ENCODE measurements at places on chromosomes 2 and 18.

GRCh38 chr2:205975082-205975949 lies 110.7 kb downstream of the INO80D start:
- no peak for DNase-seq

DNA sequence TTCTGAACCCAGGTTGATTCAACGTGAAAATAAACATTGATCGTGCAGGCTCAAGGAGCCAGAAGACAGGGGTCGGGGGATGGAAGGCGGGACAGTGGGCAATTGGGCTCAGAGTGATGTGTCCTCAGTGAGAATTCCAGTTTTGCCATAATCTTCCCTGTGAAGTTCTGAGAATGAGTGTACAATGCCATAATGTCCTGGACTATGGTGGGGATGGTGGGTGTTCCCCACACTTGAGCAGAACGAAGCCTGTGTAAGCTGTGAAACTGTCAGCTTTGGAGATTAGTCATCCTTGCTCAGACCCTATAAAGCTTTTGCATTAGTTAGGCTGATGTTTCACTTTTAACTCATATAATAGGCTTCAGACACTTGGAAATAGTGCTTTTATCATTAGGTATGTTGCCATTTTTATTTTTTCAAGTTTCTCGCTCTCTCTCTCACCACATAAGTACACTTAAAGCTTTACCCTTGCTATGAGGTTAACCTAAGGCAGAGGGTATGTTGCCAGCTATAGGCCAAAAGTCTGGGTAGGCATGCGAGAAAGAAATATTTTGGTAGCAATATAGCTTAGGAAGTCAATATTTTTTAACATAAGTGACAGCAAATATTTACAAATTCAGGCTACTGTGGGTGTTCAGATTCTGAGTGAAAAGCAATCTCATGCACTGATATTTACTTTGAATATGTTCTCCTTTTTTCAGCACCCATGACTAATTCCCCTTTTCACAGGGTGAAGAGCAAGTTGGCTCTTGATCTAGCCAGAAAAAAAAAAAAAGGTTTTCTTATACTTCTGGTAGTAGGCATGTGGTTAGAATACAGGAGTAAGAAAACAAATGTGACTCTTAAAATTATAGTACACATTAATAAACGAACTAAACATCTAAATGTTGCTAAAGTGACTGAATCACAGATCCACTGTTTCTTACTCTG lies 47.2 kb downstream of the CDC42EP3 start:
- no peak for DNase-seq

GRCh38 chr2:47767497-47767844 lies 15.5 kb upstream of the MSH6 start:
- DNase-seq: no peak

DNA sequence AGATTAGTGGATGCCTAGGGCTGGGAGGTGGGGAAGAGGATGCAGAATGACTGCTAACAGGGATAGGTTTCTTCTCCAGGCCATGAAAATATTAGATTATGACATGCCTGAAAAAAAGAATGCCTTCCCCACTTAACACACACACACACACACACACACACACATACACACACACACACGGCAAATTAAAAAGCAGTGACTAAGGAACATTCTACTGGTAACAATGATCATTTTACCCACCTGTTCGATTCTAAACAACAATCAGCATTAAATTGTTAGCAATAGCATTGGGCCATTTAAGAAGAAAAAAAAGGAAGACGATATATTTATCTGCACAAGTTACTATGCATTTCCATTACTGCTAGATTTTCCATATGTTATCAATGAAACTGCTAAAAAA lies 10.8 kb downstream of the CACNB4 start:
- DNase-seq: no peak

DNA sequence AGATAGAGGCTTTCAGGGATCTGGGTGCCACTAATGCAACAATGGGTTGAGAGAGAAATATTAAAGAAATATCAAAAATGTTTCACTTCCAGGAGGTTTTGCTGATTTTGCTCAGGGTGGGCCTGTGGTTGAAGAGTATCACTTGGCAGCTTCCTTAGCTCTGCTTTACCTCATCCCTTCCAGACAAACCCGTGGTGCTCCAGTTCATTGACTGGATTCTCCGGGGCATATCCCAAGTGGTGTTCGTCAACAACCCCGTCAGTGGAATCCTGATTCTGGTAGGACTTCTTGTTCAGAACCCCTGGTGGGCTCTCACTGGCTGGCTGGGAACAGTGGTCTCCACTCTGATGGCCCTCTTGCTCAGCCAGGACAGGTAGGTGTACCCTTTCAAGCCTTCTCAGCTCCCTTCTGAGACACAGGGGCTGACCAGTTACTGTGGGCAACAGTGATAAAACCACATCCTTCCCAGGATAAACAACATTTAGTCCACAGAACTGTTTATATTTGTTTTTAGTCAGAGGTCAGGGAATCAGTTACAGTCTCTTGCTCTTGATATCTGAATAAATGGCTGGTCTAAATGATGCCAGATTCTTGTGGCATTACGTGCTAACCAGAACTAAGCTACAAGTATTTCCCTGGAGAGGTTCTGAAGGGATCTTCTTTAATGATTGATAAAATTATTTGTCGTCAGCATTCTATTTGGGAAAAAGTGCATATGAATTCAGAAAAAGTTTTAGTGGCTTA lies 7.0 kb downstream of the SLC14A1 start:
- DNase-seq: peak; percentile 53

GRCh38 chr18:13643261-13643751 lies 83.1 kb downstream of the FAM210A start:
- DNase-seq: no peak

- DNase-seq: no peak
These were observed 7.3 kb downstream of the INSIG2 start for GRCh38 chr2:118095610-118096009.

GRCh38 chr2:70442301-70443077 lies 111.1 kb downstream of the TGFA start:
- no peak for DNase-seq

- no peak for DNase-seq
These were observed 30.9 kb downstream of the GAREM1 start for GRCh38 chr18:32439802-32440201.
